ENCODE measurements at places on chromosomes 4 and X. TPM values are rescaled to one million over a fixed set of nuclear protein-coding genes. Genes with fewer than 3 reads are reported as not detected.

Gene SSX2
- total RNA-seq, result not detected

GRCh38 chr4:122212880-122213279, 60.7 kb downstream of the BLTP1 start:
- no peak overlapping the region for H3K4me3 ChIP-seq
- no peaks in the 10 kb centered on the region for H3K27me3 ChIP-seq
- no peaks in the 10 kb centered on the region for H3K4me1 ChIP-seq

DNA sequence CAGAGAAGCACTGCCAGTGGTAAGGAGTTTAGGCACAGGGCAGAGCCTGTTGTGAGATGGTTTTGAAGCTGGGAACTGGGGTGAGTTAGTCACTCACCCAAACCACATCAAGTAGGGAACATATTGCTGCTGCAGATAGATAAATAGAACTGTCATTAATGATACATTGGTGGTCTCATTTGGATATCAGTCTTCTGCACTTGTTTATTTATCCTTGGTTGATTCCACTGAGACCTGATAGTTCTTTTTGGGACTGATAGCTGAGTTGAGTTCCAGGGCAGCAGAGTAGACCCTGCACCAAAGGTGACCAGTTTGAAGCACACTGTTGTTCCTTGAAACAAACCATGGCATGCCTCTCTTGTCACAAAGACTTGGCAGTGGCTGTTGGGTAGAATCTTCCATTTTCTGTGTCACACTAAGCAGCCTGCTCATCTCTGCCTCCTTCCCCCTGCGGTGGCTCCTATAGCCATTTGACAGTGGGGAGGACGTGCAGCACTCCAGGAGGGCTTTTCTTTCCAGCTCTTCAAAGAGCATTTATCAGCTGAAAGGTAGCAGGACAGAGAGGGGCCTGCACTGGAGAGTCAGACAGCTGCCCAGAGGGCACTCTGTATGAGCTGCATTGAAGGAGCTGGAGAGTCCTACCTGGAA, 59.7 kb upstream of the TMEM164 start:
- no peak overlapping the region for H3K27ac ChIP-seq
- H3K27me3 ChIP-seq, result no peaks in the 10 kb centered on the region
- no peaks in the 10 kb centered on the region for H3K4me1 ChIP-seq
- DNase-seq, result no peak
- H3K36me3 ChIP-seq, result no peaks in the 10 kb centered on the region
- no peak overlapping the region for H3K4me3 ChIP-seq

Gene RS1
- total RNA-seq, result not detected

Gene CT45A3
- total RNA-seq, result not detected

DNA sequence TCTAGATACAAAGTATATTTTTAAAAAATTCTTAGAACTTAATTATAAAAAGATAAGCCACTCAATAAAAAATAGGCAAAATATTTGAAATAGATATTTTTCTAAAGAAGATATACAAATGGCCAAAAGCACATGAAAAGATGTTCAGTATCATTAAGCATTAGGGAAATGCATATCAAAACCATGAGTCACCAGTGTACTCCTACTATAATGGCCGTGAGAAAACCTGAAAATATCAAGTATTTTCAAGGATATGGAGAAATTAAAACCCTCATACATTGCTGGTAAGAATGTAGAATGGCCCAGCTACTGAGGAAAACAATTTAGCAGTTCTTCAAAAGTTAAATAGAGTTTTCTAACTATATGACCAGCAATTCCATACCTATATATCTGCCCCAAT, 337.9 kb downstream of the CAMK2D start:
- no peak overlapping the region for H3K4me3 ChIP-seq
- no peak for DNase-seq
- H3K27ac ChIP-seq, result no peak overlapping the region

DNA sequence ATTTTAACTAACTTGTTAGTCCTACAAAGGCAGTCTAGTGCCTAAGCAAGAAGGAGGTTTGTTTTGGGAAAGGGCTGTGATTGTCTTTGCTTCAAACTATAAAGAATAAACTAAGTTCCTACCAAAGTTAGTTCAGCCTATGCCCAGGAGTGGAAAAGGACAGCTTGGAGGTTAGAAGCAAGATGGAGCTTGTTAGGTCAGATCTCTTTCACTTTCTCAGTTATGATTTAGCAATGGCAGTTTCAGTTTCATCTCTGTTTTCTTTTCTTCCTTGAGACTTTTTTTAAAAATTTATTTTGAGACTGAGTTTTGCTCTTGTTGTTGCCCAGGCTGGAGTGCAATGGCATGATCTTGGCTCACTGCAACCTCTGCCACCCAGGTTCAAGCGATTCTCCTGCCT, 82.9 kb upstream of the NLGN4X start:
- H3K36me3 ChIP-seq, result no peaks in the 10 kb centered on the region
- DNase-seq, result no peak
- H3K4me1 ChIP-seq, result no peaks in the 10 kb centered on the region
- no peak overlapping the region for H3K4me3 ChIP-seq

DNA sequence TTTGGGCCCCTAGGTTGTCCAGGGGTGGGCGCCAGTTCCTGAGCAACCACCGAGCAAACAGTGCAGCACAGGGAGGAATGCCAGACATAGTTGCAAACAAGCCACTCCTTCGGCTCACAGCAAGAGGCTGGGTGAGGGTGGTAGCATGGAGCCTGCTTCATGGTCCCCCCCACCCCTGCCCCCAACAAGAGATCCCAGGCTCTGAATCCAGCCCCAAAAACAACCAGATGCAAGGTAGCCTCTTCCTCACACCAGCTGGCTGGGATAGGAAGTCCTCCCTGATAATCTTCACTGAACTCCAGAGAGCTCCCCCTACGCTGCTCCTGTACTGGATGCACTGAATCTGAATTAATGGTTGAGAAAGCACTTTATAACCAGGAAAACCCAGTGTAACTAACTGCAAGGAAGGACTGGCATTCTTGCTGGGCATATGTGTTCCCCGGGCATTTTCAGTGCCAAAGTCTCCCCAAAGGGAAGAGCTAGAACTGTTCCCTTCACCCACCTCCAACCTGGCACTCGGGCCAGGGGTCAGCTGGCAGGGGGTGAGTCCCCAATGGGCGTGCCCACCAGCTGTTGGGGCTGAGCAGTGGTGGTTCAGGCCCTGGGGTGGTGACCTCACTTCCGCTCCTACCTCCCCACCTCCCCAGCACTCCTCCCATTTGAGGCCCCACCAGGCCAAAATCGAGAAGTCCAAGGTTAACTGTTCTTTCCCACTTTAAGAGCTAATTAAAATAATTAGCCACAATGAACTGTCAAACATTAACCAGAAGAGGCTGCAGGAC, 1.5 kb downstream of the ELF4 start:
- H3K4me3 ChIP-seq, result peak overlapping the region; percentile 74
- peak overlapping the region; percentile 92 for H3K27ac ChIP-seq
- H3K27me3 ChIP-seq, result no peaks in the 10 kb centered on the region
- no peaks in the 10 kb centered on the region for H3K36me3 ChIP-seq

Gene MAGEA2B
- not detected for total RNA-seq

Gene FAT1
- 47.1 TPM for total RNA-seq

DNA sequence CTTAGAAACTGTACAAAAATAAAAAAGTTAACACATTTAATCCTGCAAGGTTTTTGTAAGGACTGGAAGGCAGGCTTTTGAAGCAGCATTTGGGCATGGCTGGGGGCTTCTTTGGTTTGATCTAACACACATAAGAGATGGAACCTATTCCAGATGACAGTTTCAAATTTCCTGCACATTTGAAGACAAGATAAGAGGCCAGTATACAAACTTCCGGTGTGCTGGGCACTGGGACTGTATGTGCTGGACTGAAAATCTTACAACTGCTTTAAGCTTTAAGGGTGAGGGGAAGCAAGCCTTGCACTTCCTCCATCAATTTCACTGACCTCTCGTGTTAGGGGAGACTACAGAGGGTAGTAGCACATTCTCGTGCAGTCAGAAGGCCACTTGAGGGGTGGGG, 122.9 kb downstream of the AMMECR1 start:
- no peaks in the 10 kb centered on the region for H3K36me3 ChIP-seq
- DNase-seq, result no peak
- no peaks in the 10 kb centered on the region for H3K4me1 ChIP-seq
- H3K27me3 ChIP-seq, result no peaks in the 10 kb centered on the region

GRCh38 chr4:31539284-31540069, 819.3 kb downstream of the PCDH7 start:
- H3K27me3 ChIP-seq, result no peaks in the 10 kb centered on the region
- H3K4me3 ChIP-seq, result no peak overlapping the region
- DNase-seq, result no peak
- H3K4me1 ChIP-seq, result no peaks in the 10 kb centered on the region
- H3K36me3 ChIP-seq, result no peaks in the 10 kb centered on the region
- no peak overlapping the region for H3K27ac ChIP-seq

DNA sequence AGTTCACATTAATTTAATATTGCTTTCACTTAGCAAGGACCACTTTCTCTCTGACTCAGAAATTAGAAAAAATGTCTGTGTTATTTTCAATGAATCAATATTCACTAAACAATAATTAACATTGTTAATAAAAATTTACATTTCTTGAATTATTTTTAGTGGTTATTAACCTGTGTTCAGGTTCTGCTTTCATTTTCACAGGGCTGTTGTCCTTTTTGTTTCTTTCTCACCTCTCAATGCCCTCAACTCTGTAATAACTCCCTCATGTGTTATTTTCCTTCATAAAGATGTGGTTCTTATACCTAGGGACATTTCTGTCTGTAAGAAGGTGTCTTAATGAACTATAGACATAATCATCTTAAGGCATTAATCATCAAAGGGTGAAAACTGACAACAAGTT, 43.1 kb upstream of the PRR27 start:
- H3K4me3 ChIP-seq, result no peak overlapping the region
- no peak for DNase-seq
- no peak overlapping the region for H3K27ac ChIP-seq
- no peaks in the 10 kb centered on the region for H3K27me3 ChIP-seq
- no peaks in the 10 kb centered on the region for H3K4me1 ChIP-seq

- H3K4me3 ChIP-seq, result peak overlapping the region; percentile 94
- no peak for DNase-seq
- peaks cover 23% of the 10 kb centered on the region for H3K4me1 ChIP-seq
- peak overlapping the region; percentile 87 for H3K27ac ChIP-seq
These were observed 966 bp downstream of the PDGFC start for GRCh38 chr4:156970501-156971164.

DNA sequence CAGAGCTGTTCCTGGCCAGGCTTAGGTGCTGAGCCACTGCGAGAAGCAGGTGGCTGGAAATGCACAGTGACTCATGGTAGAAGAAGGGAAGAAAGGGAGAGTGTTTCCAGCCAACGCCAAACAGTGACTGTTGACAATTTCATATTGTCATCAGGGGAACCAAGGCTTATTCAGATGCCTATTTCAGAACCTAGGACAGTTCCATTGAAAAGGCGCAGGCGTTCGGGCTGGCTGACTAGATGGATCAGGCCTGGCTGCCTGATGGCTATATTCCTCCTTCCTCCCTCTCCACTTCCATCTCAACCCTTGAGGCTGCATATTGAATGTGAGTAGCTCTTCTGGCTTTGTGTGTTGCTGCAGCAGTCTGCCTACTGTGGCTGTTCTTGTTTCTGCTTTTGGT, 73.0 kb upstream of the FRMPD4 start:
- no peaks in the 10 kb centered on the region for H3K4me1 ChIP-seq
- H3K27ac ChIP-seq, result no peak overlapping the region
- no peaks in the 10 kb centered on the region for H3K27me3 ChIP-seq
- no peak for DNase-seq

DNA sequence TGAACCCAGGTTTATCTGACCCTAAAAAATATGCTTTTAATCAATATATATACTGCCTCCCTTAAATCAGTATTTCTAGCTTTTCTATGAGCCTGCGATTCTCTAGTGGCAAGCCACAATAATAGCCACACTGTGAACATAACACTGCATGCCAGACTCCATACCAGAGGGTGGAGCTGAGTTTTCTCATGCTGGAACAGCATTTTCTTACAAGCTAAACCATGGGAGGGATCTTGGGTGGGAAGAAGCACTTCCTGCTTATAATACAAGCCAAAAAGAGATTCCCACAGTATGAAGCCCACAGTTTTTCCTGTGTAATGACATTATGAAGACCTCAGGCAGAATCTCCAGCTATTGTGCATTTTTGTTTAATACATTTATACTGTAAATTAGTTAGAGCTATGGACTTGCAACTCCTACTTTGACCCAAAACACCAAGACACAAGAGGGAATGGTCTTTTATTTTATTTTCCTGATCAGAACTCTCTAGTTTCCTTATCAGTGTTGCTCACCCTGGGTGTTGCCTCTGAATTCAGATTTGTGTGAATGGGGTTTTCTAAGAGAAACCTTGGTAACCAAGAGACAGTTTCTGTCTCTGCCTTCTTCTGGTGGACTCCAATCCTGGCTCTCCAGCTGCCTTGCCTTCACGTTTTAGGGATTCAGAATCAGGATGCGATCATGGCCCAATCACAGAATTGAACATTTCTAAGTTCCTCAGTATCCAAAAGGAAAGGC, 74.5 kb upstream of the EOLA2 start:
- H3K27me3 ChIP-seq, result no peaks in the 10 kb centered on the region
- no peak for DNase-seq
- no peak overlapping the region for H3K27ac ChIP-seq
- H3K4me1 ChIP-seq, result no peaks in the 10 kb centered on the region
- H3K4me3 ChIP-seq, result no peak overlapping the region
- H3K36me3 ChIP-seq, result no peaks in the 10 kb centered on the region

DNA sequence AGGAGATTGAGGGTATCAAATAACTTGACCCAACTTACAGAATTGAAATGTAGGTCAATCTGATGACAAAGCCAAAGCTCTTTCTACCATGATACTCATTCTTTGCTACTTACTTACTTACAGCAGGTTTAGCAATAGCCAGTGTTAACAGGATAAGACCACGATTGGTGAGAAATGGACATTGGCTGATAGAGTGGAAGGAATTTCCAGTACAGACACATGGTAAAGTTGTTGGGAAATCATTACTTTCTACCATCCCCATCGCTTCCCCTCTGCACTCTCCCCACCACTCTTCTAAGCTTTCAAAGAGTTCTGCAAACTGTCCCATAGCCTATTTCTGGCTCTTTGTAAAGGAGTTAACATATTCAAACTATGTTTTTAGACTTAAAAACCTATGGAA, 119.7 kb downstream of the CHRNA9 start:
- no peak for DNase-seq
- H3K36me3 ChIP-seq, result no peaks in the 10 kb centered on the region
- peaks cover 16% of the 10 kb centered on the region for H3K4me1 ChIP-seq
- no peak overlapping the region for H3K27ac ChIP-seq
- H3K27me3 ChIP-seq, result no peaks in the 10 kb centered on the region
- no peak overlapping the region for H3K4me3 ChIP-seq

DNA sequence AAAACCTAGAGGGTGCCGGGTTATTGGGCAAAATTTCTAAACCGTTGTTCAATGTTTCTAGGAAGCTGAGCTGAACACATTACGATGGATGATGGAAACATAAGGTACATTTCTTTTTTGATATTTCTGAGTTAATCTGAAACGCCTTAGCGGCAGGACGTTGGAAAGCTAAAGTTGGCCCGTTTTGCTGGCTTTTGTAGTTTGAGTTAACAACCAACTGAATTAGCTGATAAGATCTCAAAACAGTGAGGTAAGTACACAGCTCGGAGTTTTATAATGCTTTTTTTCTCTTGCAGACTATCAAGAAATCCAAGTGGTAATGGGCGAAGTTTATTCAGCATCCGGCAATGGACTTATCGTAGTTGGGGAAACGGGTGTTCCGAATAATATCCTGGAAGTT, 73.5 kb downstream of the PRSS12 start:
- no peak for DNase-seq
- peaks cover 27% of the 10 kb centered on the region for H3K4me1 ChIP-seq
- no peaks in the 10 kb centered on the region for H3K27me3 ChIP-seq
- H3K27ac ChIP-seq, result peak overlapping the region; percentile 95
